ENCODE measurements at places on chromosomes 11 and 22.

- no peak for DNase-seq
These were observed at the start of gene AASDHPPT for GRCh38 chr11:106077609-106078455. Gene AASDHPPT (plus strand): TSS chr11:106077662. CDS start chr11:106077711, 49 bp downstream.

DNA sequence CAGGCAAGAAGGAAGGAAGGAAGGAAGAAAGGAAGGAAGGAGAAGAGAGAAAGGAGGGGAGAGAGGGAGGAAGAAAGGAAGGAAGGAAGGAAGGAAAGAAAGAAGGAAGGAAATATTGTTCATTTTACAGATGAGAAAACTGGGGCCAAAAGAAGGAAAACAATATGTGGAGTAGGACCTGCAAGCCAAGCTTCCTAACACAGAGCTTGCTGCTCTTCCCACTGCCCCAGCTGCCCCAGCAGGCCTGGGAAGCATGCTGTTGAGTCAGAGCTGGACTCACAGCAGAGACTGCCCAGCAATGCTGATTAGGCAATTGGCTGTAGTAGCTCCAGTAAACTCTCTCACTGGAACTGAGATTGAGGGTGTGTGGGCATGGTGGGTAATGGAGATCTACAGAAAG lies 42.6 kb upstream of the SMCO4 start:
- DNase-seq: no peak

DNA sequence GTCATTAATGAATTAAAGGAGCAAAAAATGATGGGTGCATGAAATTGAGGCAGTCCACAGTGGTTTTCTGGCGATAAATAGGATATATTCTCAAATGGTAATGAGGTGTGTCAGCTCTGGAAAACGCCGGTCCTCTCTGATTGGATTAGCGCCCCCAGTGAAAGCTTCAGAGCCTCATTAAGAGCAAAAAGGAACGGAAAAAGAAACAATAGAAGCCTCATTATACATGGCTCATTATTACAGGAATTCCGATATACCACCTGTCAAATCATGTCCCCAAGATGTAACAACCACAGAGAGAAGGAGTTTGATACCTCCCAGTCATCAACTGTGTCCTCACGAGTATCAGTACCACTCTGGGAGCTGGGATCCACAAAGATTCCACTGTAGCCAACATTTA lies 175.7 kb upstream of the PITPNB start:
- DNase-seq: no peak

GRCh38 chr11:8237453-8237852 lies 26.2 kb downstream of the LMO1 start:
- DNase-seq: no peak

DNA sequence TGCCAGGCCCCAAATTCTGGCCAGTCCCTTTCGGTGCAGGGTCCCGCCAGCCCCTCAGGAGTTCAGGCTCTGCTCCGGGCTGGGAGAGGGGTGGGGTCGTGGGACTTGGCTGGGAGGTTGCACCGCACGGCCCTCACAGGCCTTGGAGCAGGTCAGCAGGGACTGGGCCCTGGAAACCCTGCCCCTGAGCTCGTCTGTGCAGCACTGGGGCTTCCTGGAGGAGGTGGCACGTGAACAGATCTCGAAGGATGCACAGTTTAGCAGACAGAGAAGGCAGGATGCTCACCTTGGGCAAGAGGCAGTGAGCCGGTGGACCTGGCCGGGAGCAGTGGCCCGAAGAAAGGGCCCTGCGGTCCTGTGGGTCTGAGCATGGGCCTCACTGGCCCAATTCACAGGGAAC lies 70.0 kb downstream of the WNT7B start:
- no peak for DNase-seq

- DNase-seq: no peak
These were observed 387.5 kb upstream of the NARS2 start for GRCh38 chr11:78961937-78962701.

DNA sequence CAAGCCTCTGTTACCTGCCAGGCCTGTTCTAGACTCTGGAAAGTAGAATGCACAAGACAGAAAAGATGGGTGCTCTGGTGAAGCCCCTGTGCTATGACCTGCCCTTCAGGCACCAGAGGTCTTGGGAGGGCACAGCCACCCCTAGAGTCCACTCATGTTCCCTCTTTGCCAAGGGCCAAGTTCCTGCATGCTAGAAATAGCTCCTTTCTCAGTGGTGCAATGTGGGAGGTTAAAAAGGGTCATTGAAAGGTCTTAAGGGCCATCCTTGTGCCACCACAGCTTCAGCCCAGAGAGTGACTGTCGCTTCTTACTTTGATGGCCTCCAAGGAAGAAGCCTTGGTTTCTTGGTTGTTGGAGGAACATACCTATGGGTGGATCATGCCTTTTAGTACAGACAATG lies 84.6 kb upstream of the PARVA start:
- DNase-seq: no peak

DNA sequence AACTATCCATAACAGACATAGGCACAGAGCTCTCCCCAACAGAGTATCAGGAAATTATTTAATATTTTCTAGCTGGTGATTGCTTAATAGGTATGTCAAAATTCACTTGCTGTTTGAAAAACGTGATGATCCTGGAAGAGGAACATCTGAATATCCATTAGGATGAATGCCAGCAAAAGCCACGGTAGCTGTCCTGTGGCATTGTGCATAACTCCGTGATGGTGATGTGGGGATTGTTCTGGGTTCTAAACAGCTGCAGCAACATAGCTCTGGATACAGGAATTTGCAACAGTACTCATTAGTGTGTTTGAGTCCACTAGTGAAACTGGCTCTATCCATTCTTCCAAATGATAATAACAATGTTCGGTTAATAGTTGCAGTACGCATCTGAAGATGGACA lies 78.8 kb downstream of the C11orf65 start:
- DNase-seq: no peak

- DNase-seq: no peak
These were observed 89.2 kb downstream of the PLEKHA7 start for GRCh38 chr11:16924826-16925560.

DNA sequence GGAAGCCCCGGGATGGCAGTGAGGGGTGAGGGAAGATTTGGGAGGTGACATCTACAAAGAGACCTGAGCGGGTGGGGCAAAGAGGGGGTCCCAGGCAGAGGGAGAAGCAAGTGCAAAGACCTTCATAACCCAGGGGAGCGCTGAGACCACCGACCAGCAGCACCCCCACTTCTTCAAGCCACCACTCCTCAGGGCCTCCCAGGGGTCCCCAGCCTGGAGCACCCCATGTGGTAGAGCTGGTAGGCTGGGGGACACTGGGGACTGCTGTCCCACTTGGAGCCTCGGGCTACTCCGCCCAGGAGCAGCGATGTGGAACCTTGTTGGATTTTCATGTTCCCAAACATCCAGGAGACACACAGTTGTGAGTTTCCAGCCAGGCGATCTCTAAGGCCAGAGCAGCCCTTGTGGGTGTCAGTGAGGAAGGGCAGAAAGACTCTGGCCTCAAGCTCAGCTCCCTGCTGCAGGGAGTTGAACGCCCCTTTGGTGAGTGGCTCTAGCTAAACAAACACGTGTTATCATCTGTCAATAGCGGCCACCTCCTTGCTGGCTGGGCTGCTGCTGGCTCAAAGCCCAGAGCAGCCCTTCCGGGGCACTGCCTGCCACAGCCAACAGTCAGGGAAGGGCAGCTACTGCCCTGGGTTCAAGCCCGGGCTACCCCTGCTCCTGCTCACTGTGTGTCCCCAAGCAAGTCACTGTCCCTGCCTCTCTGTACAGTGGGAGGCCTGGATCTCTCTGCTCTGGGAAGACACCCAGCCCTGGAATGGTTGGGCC lies 25.7 kb upstream of the CHKA start:
- no peak for DNase-seq

DNA sequence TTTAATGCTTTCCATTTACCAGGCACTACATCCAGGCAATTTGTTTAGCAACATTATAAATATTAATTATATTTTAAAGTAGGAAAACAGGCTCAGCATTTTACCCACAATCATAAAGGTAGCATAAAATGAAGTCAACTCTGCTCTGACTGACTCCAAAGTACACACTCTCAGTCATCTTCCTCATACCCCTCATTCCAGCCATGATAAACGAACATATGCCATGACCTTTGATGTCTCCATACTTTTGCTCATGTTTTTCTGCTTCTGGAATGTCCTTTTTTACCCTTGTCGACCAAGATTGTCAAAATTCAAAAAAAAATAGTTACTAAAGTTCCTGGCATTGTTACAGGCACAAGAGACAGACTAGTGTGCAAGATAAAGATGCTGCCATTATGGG lies 77.7 kb upstream of the SOX6 start:
- DNase-seq: no peak

DNA sequence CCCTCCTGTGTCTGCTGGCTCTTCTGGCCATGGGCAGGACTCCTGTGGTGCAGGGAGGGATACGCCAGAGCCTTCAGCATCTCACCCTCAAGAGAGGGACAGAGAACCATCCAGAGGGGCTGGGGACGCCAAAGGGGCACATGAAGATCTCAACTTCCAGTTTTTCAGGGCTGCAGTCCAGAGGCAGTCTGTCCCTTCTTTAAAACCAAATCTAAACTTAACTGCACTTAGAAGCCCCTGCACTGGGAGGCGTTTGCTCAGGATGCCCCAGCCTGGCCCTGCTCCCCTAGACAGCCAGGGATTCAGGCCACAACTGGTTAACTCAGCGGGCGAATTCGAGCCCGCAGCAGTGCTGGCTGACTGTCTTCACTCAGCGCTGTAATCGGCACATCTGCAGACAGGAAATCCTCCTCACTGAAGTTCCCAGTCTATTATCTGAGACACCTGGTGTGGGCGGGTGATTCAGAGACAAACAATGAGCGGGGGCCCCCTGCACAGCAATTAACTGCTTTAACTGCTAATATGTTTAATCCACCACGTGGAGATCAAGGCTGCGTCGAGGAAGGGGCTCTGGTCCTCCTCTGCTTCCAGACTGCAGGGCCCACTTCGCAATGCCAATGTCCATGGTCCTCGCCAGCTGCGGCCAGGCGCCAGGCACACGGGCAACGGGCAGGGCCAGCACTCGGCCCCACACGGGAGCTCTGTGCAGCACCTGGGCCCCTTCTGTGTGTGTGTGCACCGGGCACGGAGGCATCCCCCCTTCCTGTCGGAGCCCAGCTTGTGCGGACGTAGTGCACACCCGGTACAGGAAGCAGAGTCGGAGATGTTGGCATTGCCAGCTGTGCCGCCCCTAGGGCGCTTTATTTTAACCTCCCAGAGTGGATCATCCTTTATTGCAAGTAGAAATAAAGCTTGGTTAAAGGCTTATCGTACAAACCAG lies 36.9 kb upstream of the GNB1L start:
- DNase-seq: peak; percentile 87

DNA sequence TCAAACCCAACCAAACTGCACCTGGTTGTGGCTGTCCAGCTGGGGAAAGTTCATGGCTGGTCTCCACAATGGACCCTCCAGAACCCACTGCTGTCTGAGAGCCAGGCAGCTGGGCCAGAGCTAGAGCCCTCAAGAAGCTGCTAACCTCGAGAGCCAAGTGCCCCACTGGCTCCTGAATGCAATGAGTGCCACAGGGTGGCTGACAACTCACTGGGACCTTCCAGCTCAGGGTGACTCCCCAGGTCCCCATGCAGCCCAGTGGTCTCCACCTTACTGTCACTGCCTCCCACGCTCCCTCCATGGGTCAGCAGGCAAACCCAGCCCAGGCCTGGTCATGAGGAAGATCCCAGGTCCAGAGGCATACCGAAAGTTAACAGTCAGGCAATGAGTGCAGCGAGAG lies 8.0 kb upstream of the CHST1 start:
- DNase-seq: no peak

DNA sequence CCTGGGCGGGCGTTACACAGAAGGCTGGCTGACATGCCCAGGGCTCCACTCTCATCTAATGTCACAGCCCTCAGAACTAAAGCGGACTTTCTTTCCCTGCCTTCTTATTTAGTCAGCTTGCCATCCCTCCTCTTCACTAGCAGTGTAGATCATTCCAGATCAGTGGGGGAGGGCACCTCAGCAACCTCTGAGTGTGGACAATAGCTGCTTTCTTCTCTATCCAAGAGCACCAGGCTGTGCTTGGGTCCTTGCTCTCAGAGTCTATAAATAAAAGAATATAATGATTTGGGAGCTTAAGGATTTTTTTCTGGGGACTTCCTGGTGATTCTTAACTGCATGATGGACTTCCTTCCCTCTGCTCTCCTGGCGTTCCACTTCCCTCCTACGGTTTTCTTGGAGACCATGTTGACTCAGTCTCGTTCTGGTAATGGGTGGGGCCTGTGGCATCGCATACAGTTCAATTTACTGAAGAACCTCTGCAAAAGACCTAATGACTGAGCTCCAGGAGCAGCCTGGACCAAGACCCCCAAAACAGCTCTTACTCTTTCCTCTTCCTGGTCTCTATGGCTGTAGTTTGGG lies 2.9 kb upstream of the HMBS start:
- no peak for DNase-seq

DNA sequence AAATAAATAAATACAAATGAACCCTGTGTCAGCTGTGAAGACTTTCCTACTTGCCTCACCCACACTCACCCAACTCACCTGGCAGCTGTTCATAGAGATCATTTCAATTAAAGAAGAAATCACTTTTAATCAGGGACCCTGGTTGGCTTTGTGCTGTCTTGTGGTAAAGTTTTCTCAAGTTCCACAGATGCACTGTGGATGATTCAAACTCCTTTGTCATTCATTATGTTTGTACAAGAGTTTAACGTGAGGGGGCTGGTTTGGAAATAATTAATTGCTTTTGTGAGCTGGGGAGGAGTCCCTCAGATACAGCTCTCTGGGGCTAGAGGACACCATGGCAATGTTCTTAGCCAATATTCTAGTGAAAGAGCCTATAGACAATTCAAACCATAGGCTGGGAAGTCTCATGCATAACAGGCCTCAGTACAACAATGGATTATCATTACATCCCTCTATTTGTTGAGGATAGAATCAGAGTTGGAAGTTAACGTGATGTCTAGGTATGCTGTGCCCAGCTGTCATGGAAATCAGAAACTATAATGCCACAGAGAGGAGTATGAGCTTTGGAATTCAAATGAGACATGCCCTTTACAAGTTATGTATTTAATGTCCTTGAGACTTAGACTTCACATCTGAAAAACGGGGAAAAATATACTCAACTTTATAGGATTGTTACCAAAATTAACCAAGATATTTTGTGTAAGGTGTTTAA lies 698.5 kb downstream of the KCNA4 start:
- DNase-seq: no peak

DNA sequence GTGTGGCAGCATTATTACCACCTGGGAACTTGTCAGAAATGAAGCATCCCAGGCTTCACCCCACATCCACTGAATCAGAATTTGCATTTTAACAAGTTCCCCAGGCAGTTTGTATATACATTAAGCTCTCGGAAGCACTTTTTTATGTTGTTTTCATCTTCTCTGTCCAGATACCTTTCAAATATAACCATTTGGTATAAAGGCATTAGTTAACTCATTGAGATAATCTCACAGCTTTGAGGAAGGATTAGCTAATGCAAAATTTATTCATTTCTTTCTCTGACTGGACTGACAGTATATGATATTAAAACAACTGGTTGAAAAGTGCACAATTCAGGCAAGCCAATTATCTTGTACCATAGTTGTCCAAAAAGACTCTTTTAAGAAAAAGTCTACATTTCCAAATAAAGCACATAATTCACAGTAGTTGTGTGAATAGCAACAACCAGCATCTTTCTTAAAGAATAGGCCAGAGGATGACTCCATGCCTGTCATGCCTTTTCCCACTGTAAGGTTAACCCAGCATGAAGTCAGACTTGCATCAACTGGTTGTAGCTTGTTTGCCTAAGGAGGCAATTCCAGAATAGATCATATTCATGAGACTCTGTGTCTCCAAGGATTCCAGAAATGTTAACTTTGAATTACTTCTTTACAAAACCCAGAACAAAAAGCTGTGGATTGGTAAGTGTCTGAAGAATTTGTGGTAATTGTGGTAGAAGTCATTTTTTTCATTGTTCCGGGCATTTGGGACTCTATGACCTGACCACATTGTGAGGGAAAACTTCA lies 254.3 kb upstream of the SESN3 start:
- no peak for DNase-seq

GRCh38 chr22:26889802-26890201 lies 232.4 kb downstream of the MIAT start:
- DNase-seq: no peak
